ENCODE measurements at places on chromosomes 1 and 21. TPM values are rescaled to one million over a fixed set of nuclear protein-coding genes. Genes with fewer than 3 reads are reported as not detected.

TMOD4 gene
- total RNA-seq = 0.77 TPM

THRAP3 gene
- total RNA-seq = 117 TPM

AMY1B gene
- not detected for total RNA-seq

HRNR gene
- total RNA-seq = not detected

- no peak for DNase-seq
Observed at GRCh38 chr1:116252271-116252670, 120.8 kb upstream of the ATP1A1 start.

DNA sequence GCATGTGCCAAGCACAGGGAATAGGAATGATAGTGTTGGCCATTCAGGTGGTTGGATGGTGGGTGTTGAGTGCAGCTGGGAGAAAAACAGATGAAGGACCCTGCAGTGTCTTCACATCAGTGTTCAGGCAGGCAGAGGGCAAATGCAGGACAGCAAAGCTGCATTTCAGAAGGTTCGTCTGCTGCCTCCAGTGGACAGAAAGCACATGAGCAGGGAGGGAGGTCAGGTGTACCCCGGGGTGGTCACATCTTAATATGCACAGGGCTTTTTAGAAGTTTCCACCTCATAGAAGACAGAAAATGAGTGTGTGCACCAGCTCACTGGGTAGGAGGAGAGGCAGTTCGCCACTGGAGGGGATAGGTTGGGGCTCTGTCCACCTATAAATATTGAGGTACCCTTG is 184.9 kb downstream of the SLC35F3 start:
- DNase-seq = no peak

DNA sequence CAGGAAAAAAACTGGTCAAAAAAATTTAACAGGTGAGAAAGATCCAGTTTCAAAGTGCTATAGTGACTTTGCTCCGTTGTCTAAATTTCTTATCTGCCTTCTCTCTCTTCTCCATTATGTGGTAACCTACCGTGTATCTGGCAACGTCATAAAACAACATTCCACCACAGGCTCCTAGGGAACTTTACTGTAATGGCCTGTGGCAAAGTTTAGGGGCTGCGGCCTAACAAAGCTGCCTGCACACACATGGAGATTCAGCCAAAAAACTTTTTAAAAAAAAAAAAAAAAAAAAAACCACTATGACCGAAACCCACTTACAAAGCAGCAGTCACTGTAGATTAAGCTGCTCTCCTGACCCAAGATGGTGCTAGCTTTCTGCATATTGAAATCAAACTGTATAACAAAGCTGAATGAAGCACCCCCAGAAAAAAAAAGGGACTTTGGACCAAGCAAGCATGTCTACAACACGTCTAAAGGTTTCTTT is 202.6 kb downstream of the SLC45A1 start:
- DNase-seq = no peak

- DNase-seq = no peak
Observed at GRCh38 chr1:56397409-56397808, 182.0 kb downstream of the PLPP3 start.

- no peak for DNase-seq
Observed at GRCh38 chr1:190436615-190437014, 41.0 kb downstream of the BRINP3 start.

DNA sequence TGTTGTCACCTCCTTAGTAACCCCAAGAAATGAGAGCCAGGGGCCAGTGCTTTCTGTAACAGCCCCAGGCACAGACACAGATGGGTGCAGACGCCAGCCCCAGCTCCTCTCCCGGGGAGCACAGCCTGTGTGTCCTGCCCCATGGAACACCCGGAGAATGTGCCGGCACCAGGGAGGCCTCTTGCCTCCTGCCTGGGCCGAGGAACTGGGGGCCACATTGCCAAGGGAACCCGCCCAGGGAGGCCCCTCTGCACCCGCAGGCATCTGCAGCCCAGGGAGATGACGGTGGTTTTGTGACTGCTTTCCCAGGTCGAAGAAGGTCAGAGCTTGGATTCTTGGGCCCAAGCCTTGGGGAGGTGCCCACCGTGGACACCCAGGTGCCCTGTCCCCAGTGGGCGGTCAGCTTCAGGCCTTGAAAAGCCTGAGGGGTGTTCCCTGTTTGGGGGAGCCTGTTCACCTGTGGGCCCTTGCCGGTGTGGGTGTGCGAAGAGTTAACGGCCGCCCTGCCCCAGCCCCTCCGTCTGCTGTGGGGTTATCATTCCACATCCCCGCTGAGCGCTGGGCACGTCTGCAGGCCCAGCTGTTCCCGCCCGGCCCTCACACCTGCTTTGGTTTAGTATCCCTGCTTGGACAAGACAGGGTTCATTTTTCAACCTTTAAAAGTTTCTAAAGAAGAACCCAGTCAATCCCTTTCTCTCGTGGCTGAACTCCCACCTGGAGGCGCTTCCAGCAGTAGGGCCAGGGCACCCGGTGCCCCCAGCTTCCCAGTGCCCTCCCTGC is 62.5 kb downstream of the MORN1 start:
- DNase-seq = no peak

DNA sequence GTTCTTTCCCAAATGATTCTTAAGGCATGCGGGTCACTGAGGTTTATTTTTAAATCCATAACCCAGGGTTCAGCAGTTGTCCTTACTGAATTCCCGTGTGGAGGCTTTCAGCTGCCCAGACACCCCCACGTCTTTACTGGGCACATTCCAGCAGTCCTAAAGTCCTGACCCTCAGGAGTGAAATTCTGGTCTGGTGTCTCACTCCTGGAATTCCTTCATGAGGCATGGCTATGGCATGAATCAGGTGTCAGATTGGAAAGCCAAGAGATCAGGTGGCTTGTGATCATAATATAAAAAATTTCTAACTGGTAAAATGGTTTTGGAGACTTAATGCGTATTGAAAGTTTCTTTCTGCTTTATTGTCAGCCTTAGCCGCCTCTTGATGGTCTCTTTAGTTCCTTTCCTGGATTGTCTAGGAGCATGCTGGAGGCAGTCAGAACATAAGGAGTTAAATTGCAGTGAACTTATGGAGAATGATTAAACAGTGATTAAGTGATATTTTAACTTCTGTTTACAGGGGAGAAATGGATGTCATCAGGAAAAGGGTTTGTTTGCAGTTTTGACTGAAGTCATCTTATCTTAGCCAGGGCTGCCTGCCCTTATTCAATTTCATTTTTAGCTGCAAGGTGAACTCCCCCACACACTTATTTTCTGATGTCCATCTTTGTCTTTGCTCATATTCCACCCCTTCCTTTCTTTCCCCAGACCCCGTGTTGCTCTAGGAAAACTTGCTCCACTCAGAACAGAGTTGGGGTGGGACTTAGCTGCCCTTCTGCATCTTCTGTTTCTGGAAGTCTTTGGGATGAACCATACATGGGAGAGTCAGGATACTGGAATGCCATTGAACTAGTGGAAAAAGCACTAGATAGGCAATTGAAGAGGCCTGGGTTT is 25.7 kb upstream of the MACF1 start:
- DNase-seq = no peak

DNA sequence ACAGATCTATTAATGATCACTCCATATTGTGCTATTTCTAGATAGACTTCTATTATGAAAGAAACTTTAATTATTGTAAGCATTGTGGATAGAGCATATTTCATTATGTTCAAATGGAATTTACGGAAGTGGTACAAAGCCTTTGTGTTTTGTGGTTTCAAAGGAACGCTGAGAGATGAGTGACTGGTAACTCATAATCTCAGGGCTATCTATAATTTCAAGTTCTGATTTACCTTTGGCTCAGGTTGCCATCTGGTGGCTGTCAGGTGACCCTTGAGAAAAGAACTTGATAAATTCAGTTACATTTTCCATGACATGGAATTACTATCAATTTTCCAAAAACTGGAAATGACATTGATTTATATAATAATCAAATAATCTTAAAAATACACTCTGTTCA is 12.2 kb downstream of the NTNG1 start:
- no peak for DNase-seq

DNA sequence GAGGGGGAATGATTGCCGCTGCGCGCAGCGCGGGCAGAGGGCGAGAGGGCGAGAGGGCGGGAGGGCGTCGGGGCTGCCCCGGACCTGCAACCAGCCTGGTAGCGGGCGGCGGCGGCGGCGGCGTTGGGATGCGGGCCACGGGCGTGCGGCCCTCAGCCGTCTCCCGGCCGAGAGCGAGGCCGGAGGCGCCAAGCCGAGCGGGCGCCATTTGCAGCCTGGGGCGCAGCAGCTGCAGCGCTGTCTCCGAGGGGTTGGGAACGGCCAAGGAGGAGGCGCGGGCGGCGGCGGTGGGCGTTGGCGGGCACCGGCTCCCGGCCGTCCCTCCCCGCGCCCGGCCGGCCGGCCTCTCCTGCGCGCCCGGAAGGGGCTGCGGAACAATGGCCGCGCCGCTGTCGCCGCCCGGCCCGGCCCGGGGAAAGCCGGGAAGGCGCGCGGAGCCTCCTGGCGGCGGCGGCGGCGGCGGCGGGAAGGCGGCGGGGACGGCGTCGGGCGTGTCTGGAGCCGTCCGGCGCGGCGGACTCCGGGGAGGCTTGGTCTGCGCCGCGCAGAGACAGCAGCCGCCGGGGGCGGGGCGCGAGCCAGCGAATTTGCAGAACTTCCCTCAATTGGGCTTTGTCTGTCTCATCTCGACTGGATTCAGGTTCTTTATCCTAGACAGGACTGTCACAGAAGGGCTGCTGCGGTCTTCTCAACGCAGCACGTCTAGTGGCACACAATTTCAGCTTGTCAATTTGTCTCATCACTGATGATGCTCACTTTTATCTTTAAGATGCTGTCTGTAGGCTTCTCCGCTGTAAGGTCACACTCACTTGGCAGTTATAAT is 35.7 kb downstream of the ZBTB8B start:
- peak; percentile 54 for DNase-seq

DNA sequence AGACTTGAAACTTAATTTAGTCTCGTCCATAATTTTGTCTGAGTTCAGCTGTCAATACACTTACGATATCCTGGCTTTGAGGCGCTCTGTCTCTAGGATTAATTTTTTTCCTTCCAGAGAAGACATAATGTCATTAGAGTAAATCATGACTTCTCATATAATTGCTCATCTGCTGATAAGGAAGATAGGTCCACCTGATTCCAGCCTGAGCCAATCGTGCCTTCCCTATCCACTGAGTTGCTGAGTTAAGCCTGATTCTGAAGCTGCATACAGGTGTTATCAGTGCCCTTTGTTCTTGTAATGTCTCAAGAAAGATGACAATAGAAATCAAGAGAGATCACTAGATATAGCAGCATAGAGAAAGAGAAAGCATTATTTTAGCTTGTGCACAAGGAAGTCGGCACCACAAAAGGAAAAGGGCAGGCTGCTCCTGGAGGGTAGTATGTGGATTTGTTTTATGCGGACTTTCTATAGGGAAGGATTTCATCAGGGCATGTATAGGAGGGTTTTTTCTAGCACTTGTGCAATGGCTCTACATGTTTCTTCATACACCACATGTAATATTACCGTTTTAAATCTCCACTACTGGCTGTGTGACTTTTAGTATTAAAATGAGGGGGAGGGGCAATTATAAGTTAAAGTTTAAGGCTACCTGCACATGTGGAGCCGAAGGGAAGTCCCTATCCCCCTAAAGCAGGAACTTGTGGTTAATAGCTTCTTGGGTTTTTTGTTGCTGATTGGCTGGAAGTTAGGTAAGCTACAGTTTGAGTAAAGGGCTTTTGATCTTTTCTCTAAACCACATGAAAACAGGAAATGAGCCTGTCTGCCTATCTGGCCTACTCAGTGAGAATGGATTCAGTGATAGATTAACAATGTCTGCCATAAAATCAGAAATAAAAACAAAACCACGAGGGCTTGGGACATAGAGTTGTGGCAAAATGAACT is 133.4 kb downstream of the PLPPR5 start:
- DNase-seq = no peak

DNA sequence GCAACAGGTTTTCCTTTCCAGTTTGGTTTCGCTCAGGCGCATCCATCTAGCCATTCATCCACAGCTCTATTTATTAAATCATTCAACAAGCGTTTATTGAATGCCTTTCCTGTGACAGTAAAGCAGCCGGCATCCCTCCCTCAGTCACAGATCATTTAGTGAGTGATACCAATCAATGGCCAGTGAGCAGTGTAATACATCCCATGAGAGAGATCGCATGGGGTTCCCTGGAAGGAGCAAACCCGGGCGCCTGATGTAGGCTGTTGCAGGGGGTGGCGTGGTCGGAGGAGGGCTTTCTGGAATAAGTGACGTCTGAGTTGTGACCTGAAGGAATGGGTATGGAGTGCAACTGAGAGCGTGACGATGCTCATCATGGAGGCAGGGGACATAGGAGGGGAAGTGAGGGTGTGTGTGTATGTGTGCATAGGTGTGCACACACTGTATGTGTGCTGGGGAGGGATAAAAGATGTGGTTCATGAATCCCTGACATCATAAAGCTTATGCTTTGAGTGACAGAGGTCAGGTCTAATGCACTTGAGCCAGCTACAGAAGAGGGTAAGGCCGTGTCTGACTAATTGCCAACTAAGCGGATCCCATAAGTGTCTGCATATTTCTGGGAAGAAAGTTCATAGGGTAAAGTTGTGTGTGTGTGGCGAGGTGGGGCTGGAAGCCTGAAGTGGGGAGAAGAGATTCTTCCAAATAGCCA is 6.6 kb downstream of the FCMR start:
- no peak for DNase-seq

DNA sequence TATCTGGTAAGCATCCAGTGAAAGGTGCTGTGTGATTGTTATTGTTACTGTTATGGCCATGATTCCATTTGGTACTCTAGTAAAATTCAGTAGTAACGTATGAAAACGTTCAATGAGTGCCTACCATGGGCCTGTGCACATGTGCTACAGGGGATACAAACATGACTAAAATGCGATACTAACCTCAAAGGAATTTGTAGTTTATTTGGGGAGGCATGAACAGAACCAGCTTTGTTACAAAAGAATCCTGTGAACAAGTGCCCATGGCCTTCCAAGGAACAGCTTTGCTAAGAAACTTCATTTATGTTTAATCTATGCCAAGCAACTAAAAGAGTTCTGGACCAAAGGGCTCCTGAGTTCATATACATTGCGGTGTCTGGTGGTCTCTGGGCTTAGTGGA is 28.7 kb downstream of the PTGFR start:
- no peak for DNase-seq

GRCh38 chr1:241376701-241377100 is 19.7 kb upstream of the RGS7 start:
- DNase-seq = no peak

DNA sequence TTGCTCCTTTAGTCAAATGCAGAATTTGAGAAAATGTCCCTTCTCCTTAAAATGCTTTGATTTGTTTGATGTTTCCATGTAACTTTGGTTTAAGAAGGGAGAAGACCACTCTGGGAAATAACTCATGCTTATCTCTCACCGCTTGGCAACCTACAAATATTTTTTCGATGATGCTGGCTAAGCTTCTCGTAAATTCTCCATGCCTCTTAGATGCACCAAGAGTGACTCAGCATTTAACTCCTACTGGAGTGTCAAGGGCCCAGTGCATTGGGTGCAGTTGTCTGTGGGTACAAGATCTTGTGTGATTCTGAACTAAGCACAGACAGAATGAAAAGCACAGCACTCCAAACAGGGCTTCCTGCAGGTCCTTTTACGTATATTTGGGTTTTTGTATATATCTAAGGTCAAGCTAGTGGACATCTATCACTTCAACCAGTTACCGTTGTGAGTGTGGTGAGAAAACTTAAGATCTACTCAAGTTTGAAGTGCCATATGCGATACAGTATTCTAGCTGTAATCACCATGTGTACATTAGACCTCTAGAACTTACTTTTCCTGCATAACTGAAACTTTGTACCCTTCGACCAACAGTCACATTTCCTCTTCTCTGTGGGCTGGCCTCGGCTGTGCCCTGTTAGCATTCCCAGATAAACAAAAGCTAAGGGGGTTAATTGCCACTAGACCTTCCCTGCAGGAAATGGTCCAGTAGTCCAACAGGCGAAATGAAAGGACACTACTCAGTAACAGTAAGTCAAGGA is 55.8 kb downstream of the COL18A1 start:
- no peak for DNase-seq

GRCh38 chr1:183270541-183271141 is 84.6 kb downstream of the LAMC2 start:
- DNase-seq = no peak
